ENCODE measurements at places on chromosomes 12 and 14.

- no peak for DNase-seq
Measured at GRCh38 chr12:55697686-55698085, 10.0 kb downstream of the ITGA7 start.

DNA sequence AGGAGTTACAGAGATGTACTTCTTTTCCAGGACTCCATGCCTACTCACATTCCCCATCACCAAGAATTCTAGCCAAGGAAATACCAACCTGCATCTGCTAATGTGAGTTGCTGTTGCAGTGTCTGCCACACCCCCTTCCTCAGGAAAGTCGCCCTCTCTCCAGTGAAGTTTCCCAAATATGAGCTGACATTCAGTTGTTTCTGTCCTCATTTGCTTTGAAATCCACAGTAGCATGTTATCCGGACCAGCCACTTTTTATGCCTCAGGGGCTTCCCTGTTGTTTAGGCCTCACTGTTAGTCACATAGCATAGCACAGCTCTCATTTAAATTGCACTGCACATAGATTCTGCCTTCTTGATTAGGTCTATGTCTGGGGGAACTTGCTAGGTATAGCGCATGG is 212.4 kb downstream of the EGLN3 start:
- DNase-seq = no peak

GRCh38 chr14:20789230-20789813 is 8.3 kb downstream of the RNASE6 start:
- no peak for DNase-seq

- peak; percentile 4 for DNase-seq
Measured at GRCh38 chr12:111202237-111202915, 166.5 kb downstream of the PHETA1 start.

DNA sequence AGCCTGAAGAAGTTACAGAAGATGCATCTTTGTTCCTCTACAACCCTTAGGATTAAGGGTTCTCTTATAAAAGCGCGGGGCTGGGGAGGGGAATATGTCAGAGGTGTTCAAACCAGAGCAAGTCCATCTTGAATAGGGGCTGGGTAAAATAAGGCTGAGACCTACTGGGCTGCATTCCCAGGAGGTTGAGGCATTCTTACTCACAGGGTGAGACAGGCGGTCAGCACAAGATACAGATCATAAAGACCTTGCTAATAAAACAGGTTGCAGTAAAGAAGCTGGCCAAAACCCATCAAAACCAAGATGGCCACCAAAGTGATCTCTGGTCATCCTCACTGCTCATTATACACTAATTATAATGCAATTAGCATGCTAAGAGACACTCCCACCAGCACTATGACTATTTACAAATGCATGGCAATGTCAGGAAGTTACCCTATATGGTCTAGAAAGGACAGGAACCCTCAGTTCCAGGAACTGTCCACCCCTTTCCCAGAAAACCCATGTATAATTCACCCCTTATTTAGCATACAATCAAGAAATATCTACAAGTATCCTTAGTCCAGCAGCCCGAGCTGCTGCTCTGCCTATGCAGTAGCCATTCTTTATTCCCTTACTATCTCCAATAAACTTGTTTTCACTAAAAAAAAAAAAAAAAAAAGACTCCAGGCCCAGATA is 108.1 kb upstream of the FOXN3 start:
- no peak for DNase-seq

DNA sequence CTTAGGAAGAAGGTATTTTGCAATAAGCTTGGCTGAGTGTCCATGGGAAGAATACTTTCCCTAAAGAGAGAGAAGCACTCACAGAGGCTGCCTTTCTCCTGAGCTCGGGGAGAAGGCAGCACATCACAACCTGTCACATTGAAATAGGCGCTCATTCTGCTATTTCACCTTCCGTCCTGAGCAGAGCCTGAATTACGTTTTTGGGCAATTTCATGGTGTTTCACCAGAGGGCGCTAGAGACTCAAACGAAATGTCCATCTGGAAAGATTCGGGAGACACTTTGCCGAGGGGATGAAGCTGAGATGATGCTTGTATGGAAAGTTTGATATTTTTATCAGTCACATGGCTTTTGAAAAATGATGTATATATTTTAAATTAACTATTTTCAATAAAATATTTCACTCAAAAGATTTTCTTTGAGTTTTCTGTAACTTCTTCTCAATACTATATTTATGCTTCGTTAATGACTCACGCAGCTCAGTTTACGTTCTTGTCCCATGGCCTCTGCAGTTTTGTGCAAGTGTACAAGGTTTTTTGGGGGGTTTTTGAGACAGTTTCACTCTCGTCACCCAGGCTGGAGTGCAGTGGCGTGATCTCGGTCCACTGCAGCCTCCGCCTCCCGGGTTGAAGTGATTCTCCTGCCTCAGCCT is 17.4 kb upstream of the B4GALNT3 start:
- DNase-seq = peak; percentile 21

GRCh38 chr12:63963868-63964267 is 119.4 kb downstream of the SRGAP1 start:
- DNase-seq = peak; percentile 71

- no peak for DNase-seq
Measured at GRCh38 chr12:45887544-45887943, 102.8 kb downstream of the SCAF11 start.

- no peak for DNase-seq
Measured at GRCh38 chr12:54227376-54227775, 38.6 kb upstream of the SMUG1 start.

DNA sequence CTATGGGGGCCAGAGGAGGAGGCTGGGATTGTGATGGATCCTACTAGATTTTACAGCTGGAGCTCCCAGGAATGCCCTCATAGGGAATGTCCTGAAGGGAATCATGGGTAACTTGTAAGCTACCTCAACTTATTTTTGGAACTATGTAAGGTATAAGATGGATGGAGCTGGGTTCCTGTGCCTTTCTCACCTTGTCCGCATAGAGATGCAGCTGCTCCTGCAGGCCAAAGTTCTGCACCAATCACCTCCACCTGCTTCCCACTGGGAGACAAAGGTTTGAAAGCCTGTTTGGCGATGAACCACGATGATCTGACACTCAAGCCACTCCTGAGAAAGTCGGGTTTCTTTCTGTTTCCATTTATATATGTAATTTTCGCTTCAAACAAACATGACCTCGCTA is 648 bp upstream of the AKAP5 start:
- no peak for DNase-seq

- DNase-seq = no peak
Measured at GRCh38 chr14:42095155-42095554, 488.5 kb downstream of the LRFN5 start.

DNA sequence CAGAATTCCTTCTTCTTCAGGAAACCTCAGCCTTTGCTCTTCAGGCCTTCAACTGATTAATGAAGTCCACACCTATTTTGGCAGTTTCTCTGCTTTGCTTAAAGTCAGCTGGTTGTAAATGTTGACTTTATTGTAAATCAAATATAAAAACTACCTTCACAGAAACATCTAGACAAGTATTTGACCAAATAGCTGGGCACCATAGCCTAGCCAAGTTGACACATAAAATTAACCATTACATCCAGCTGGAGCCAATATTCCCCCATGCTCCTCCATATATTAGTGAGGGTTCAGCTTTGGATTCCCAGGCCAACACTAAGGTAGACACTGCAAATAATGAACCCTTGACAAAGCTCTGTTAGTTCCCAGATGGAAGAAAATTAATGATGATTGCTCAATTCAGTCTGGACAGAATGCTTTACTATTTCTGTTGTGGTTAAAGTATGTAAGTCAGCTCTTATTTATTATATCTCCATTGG is 125.5 kb downstream of the ZFP36L1 start:
- DNase-seq = no peak

DNA sequence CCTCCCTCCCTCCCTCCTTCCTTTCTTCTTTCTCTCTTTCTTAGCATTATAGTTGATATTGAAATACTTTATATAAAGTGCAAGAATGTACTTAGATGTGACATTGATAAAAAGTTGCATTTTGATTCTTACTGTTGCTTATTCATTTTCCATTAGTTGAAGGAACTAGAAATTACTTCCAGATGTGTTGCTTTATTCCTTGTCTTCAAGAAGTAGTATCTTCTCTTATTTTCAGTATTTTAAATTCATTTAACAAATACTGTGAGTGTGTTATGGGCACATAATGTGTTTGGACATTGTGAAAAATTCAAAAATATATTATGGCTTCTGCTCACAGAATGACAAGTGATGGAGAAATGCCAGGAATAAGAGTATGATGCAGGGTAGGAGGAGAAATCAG is 45.6 kb downstream of the TRMT5 start:
- no peak for DNase-seq

- DNase-seq = no peak
Measured at GRCh38 chr12:116338064-116338846, 60.8 kb upstream of the MED13L start.

GRCh38 chr12:99277591-99278379 is 369.8 kb upstream of the GARIN6 start:
- no peak for DNase-seq

- DNase-seq = peak; percentile 10
Measured at GRCh38 chr12:107337346-107338095, 244.2 kb upstream of the CRY1 start.

DNA sequence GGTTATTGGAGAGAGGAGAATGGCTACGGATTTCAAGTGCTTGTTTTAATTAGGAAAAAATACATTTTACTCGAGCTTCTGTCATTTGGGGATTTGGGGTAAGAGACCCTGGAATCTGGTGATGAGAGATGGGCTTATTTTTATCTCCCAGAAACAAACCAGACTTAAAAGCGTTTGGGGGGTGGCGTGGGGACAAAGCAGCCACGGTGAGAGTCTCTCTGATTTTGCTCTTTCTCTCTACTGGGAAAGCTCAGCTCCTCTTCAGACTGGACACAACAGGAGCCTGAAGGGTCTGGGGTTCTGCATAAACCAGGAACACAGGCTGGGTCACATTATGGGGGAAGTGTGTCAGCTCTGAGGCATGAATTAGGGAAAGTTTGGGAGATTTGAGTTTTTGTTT is 3.8 kb downstream of the VSX2 start:
- no peak for DNase-seq

GRCh38 chr14:52513249-52513648 is 39.1 kb downstream of the TXNDC16 start:
- DNase-seq = no peak

GRCh38 chr14:24279301-24280186 is 8.1 kb upstream of the RABGGTA start:
- peak; percentile 32 for DNase-seq

DNA sequence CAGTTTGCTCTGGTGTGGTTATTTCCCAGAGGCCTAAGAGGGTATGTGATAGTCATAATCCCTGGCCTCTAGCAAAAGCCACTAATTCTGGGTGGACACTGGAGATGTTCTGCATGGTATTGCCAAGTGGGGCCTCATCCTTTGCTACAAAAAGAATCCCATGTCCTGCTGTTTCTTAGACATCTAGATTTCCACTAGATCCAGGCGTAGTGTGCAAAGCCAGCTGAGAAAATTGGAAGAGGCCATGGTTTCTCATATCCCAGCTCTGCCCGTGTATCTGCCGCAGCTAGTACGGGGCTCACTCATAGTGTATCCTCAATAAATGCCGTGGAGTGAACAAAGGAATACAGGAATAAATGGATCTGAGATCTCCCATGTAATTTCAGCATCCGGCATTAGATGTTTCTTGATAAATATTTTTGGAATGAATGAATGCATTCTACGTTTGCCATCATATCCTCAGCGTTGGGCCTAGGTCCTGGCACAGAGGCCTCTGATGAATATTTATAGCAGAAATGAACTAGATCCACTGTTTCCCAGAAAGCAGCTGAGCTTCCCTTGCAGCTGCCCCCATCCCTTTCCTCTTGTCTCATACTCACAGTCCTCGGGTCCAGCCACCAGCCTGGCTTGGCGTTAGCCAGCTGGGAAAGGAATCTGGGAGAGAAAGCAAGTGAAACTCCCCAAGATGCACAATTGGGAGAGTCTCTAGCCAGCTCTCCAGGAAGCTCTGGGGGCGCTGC is 76.3 kb upstream of the NOS1 start:
- no peak for DNase-seq

DNA sequence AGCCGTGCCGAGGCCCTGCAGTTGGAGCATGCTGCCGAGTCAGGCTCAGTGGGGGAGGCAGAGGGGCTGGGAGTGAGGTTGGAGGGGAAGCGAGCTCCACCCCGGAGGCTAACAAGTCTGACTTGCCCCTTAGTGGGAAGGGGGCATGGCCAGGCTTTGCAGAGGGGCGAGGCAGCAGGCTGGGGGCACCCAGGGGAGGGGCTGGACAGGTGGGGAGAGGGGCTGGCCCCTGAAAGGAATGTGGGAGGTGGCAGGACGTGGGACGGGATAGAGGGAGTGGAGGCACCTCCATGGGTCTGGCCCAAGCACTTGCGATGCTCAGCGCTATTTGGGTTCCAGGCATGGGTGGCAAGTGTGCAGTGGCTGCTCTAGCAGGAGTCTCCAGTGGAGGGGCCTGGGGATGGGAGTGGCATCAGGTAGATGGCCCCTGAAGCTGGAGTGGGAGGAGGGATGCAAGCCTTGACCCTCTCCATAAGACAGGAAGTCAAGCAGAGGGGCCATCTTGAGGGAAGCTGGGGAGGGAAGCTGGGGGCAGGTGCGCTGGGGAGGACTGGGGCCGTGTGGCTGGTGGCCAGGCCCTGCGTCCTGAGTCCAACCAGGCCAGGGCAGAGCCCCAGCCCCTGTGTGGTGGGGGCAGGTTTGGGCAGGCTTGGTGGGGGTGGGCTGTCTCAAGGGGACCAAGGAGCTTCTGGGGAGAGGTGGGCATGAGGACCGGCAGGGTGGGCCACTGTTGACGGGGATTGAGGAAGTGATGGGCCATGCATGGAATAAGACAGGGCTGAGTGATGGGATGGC is 2.6 kb downstream of the TRMT61A start:
- no peak for DNase-seq

DNA sequence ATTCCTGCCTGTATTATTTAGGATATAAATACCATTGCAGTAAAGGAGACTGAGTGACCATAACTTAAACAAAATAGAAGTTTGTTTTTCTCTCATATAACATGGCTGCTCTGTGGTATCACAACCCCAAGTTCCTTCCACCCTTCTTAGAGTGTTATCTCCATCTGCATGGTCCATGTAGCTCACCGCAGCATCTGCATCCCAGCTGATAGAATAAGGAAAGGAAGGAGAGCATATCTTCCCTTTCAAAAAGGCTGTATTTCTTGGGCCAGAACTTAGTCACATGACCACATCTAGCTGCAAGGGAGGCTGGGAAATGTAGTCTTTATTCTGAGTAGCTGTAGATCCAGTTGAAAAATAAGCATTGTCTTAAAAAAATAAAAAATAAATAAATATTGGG is 184.8 kb upstream of the NUDT4 start:
- DNase-seq = no peak
